OCI-M1 (cell line): ENCODE measurements at places on chromosomes 4 and X.
A peak's percentile ranks its signal among the peaks of the same experiment; 100 is the strongest.

DNA sequence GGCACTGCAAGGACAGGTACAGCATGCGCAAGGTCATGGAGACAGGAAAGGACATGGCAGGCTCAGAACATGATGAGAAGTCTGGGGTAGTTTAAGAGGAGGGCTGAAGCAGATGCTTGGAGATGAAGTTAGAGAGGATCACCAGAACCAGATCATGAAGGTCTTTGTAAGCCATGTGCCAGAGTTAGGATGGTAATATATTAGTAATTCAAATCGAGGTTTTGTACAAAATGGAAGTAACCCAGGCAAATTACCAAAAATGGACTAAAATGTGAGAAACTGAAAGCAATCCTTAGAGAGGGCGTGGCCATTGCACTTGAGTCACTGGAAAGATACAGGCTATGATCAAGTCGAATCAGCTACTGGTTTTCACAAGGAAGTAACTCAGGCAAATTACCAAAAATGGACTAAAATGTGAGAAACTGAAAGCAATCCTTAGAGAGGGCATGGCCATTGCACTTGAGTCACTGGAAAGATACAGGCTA lies 13.5 kb downstream of the RXFP1 start:
- DNase-seq = peak; percentile 98

GRCh38 chr4:60611762-60612496 lies 588.2 kb upstream of the ADGRL3 start:
- DNase-seq = no peak

- DNase-seq = no peak
Measured at GRCh38 chr4:112403101-112403945, 106.2 kb downstream of the ALPK1 start.

DNA sequence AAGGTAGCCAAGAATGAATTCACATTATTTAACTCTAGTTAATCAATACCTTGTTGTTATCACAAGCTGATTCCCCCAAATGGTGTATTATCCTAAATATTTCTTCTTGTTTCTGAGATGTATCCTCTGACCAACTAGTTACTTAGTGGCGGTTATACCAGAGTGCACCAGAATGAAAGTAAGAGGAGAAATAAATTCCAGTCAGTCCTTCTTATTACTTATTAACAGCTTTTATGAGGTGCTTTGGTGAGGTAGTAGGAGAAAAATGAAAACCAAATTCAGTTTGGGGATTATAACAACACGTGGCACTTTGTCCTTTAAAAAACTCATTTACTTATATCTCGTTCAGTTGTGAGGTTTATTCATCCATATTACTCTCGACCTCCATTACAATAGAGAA lies 101.9 kb downstream of the AMMECR1 start:
- DNase-seq = no peak

GRCh38 chrX:45421806-45422205 lies 221.1 kb upstream of the DIPK2B start:
- no peak for DNase-seq

- DNase-seq = no peak
Measured at GRCh38 chr4:114038762-114039387, 59.4 kb upstream of the ARSJ start.

DNA sequence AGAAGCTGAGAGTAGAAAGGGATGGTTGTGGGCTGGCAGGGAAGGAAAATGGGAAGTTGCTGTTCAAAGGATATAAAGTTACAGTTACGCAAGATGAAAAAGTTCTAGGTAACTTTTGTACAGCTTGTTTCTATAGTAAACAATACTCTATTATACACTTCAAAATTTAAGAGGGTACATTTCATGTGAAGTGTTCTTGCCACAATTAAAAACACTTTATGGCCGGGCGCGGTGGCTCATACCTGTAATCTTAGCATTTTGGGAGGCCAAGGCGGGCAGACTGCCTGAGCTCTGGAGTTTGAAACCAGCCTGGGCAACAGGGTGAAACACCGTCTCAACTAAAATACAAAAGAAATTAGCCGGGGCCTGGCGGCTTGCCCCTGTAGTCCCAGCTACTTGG lies 623.6 kb downstream of the STIM2 start:
- DNase-seq = no peak

GRCh38 chr4:38641811-38642210 lies 22.2 kb upstream of the KLF3 start:
- no peak for DNase-seq

GRCh38 chr4:3329887-3330286 lies 37.1 kb downstream of the RGS12 start:
- DNase-seq = no peak

DNA sequence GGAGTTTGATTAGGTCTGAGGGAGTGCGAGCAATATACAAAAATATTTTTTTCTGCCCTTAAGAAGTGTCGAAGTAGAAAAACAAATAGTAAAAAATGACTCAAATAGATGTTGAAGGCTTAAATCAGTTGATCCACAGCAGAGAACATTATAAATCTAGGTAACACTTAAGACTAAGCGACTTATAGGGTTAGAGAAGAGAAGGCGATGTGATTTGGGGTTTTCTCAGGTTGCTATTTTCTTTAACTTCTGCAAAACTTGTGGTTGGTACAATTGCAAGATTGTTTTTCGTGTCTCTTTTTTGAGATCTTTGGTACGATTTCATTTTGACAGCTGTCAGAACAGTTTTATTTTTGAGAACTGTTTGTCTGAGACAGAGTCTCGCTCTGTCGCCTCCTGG lies 1479.5 kb downstream of the PCDH7 start:
- no peak for DNase-seq

- no peak for DNase-seq
Measured at GRCh38 chrX:109716431-109717028, 16.5 kb downstream of the ACSL4 start.

DNA sequence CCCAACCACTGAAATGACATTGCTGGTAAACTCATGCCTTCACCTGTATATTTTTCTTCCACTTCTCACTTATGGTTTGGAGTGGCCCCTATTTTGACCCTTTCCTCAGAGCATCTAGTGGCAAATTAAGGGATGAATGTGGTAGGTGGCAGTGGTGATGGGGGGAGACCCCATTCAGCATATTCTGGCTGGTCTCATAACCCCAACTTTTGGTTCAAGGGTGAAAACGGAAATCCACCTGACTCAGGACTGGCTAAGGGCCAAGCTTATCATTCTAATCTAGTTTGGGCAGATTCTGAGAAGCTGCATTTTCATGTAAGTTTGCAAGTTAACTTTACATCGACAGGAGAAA lies 47.0 kb upstream of the NSUN7 start:
- DNase-seq = no peak

DNA sequence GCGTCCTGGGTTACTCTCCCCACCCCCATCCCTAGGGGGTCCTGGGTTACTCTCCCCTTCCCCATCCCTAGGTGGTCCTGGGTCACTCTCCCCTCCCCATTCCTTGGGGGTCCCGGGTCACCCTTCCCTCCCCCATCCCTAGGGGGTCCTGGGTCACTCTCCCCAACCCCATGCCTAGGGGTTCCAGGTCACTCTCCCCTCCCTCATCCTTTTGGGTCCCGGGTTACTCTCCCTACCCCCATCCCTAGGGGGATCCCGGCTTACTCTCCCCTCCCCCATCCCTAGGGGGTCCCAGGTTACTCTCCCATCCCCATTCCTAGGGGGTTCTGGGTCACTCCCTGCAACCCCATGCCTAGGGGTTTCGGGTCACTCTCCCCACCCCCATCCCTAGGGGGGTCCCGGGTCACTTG lies 1.5 kb downstream of the ASMTL start:
- no peak for DNase-seq

GRCh38 chrX:119236623-119237561 lies 807 bp downstream of the PGRMC1 start:
- peak; percentile 35 for DNase-seq

DNA sequence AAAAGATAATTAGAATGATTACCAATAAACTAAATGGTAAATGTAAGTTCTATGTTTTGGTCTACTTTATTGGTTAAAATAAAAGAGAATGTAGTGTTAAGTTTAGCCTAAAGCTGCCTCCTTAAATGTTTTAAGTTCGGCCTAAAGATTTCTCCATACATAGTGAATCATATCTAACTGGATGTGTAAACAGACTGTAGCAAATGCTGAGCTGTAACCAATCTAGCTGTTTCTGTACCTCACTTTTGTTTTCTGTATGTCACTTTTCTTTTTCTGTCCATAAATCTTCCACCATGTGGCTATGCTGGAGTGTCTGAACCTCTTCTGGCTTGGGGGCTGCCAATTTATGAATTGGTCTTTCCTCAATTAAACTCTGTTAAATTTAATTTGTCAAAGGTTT lies 121.2 kb downstream of the TBCK start:
- no peak for DNase-seq

DNA sequence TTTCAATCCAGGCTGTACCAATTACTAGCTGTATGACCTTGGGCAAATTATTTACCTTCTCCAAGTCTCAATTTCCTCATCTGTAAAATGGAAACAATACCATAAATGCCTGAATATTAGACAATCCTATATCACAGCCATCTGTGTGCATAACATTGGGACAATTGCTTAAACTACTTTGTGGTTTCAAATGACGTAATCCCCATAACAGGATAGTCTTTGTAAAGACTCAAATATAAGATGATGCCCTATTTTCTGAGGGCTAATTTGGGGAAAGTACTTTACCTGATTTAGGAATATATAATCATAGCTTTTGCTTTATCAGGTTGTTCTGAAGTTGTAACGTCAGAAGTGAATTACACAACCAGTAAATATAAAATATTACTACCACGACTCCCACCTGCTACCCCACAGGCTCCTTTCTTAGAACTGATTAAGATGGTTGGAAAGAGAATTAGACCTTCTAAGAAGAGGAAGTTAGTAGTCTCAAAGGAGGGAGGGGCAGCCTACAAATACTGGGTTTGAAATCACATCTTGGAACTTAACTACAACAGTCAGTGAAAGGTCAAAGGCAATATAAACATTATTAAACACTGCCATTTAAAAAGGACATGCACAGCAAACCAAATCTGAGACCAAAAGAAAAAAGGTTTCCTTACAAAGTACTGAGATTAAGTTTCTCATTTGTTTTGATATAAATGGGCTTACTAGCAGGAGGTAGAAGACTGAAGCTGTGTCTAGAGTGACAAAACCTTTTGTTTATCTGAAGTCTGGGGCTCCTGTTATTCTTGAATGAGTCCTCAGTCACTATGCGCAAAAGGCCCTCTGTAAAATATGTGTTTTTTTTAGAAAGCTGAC lies 215.0 kb downstream of the SCFD2 start:
- DNase-seq = peak; percentile 82

DNA sequence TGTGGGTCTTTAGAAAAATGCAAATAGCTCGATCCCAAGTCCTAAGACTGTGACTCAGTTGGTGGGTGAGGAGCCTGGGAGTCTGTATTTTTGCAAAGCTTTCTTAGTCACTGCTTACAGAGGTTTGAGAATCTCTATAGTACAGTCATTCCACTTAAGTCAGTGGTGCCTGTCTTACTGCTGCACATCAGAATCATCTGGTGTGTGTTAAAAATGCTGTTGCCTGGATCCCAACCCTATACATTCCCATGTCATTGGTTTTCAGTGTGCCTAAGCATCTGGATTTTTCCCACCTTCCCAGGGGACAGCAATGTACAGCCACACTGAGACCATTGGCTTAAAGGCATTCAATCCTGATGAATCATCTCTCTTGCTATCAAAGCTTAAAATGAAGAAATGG lies 21.0 kb upstream of the GEMIN8 start:
- DNase-seq = no peak

GRCh38 chr4:794900-795725 lies 30.8 kb downstream of the CPLX1 start:
- DNase-seq = no peak

DNA sequence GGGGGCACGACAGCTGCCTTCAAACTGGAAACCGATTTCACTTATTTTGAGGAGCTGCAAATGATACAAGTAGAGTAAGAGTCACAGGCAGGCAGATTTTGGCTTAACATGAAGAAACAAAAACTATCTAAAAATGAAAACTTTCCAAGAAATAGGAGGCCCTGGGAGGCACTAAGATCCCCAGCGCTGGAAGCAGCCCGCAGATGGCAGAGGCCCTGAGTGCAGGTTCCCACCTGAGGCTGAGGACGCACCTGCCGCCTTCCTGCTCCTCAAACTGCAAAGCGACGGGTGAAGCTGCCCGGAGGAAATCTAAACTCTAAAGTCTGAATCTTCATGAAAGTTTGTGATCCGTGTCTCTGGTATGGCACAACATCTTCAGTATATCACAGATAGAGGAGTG lies 138.7 kb downstream of the AFAP1 start:
- no peak for DNase-seq

DNA sequence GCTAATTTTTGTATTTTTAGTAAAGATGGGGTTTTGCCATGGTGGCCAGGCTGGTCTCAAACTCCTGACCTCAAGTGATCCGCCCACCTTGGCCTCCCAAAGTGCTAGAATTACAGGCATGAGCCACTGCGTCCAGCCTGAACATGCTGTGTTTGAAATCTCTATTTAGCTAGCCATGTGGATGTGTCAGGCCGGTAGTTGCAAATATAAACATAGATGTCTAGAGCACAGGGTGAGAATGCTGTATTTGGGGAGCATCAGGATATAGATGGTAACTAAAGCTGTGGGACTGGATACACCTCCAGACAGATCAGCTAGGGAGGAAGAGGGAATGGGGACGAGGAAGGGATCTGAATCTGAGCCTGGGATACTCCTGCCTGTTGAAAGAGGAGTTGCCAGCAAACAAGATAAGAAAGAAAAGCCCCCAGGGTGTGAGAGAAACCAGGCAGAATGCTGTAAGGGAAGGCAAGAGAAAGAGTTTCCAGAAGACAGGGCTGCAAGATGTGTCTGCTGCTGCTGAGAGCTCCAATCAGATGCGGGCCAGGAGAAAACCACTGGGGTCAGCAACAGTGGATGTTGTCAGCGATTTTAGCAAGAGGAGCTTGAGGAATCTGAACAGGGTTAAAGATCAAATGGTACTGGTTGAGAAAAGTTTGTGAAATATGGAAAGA lies 177.4 kb downstream of the PALLD start:
- DNase-seq = no peak

GRCh38 chr4:156476359-156476758 lies 495.2 kb downstream of the PDGFC start:
- no peak for DNase-seq

DNA sequence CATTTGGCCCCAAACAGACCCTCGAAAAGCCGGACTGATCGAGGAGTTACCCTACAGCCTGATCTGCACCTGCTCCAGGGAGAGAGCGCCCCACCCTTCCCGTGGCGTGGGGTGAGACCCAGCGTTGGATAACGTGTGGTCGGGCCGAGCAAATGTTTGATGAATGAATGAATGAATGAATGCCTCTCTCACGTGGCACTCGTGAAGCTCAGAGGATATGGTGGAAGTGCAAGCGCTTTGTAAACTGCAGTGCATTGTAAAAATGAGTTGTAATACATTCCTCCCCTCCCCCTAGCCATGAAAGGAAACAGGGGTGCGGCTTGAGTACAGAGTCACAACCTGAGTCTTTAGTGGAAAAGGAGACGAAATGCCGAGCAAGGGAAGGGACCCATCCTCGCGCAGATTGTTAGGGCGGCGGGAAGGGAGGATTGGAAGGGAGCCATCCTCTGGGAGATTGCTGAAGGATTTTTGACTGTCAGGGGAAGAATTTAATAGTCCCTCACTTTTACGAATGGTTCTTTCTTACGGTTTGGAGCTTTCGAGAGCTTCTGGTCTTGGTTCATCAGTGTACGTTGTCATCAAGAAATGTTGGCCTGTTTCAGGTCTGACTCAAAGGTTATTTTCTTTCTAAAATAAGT lies 772 bp upstream of the FBXW7 start:
- peak; percentile 91 for DNase-seq

GRCh38 chrX:136227948-136228838 lies 23.0 kb downstream of the MAP7D3 start:
- DNase-seq = no peak

- DNase-seq = no peak
Measured at GRCh38 chr4:48047896-48048295, 31.3 kb downstream of the NIPAL1 start.

GRCh38 chr4:69881173-69881773 lies 21.3 kb upstream of the SULT1E1 start:
- DNase-seq = peak; percentile 77
